Psoas muscle (tissue), 8 donors: ENCODE measurements at places on chromosomes 16 and 17.

- DNase-seq, result no peak
- no peaks in the 10 kb centered on the region for H3K27me3 ChIP-seq
- no peak overlapping the region for H3K27ac ChIP-seq
- H3K4me3 ChIP-seq, result no peak overlapping the region
- H3K4me1 ChIP-seq, result no peaks in the 10 kb centered on the region
Observed at GRCh38 chr16:88847654-88848053, 9.1 kb downstream of the GALNS start.

GRCh38 chr17:57966246-57966645 is 11.0 kb upstream of the CUEDC1 start:
- no peaks in the 10 kb centered on the region for H3K27me3 ChIP-seq
- no peak overlapping the region for H3K27ac ChIP-seq
- DNase-seq, result no peak
- no peaks in the 10 kb centered on the region for H3K36me3 ChIP-seq

DNA sequence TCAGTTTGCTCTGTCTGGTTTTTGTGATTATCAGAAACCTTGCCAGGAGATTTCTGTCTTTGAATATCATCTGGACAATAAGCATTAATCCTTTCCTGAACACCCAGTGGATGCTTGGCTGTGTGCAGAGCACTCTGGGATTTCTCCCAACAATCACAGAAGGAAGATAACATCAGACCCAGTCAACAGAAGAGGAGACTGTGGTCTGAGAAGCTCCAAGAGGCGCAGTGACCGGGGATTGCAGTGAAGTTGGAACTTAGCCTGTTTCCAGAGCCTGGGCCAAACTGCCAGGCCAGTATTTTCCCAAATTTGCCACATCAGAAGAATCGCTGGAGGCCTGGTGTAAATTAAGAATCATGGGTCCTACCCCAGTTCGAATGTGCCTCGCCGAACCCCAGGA is 264.7 kb downstream of the C16orf95 start:
- no peaks in the 10 kb centered on the region for H3K36me3 ChIP-seq
- H3K27me3 ChIP-seq, result no peaks in the 10 kb centered on the region
- no peak overlapping the region for H3K27ac ChIP-seq

GRCh38 chr17:46194393-46195216 is 1.4 kb upstream of the KANSL1 start:
- peaks cover 39% of the 10 kb centered on the region for H3K4me1 ChIP-seq
- DNase-seq, result no peak
- peak overlapping the region; percentile 98 for H3K27ac ChIP-seq
- H3K27me3 ChIP-seq, result no peaks in the 10 kb centered on the region
- H3K4me3 ChIP-seq, result peak overlapping the region; percentile 76

DNA sequence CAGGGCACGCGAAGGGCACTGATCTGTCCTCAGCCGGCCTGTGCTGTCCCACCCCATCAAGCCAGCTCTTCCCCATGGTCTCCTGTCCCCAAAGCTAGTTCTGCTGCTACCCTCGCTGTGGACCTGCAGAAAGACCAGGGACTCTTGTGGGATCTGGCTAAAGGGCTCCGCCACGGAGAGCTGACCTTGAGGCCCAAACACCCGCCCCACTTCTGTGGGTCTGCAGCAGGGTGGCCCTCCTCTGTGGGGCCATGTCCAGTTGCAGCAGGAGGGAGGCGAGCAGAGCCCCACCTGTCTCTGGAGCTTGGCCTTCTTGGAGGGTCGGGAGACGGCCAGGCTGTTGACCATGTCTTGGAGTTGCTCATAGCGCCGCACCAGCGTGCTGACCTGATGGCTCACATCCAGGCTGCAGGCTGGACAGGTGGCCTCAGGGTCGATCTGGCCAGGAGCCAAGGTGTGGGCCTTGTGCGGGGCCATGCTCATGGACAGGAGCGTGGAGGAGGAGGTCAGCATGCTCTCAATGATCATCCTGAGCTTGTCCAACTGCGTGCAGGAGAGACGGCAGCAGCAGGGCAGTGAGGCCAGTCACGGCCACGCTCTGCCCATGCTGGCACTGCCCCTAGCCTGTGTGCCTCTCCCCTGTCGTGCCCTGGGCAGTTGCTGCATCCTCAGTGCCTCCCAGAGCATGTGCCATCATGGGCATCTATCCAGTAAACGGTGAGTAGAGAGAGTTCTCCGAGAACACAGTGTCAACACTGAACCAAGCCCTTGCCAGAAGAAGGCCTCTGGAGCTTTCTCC is 16.6 kb downstream of the UBALD2 start:
- DNase-seq, result peak; percentile 40
- no peaks in the 10 kb centered on the region for H3K36me3 ChIP-seq
- no peak overlapping the region for H3K4me3 ChIP-seq
- peaks cover 13% of the 10 kb centered on the region for H3K4me1 ChIP-seq

GRCh38 chr17:63653050-63653449 is 30.8 kb downstream of the MAP3K3 start:
- H3K36me3 ChIP-seq, result peaks cover 68% of the 10 kb centered on the region
- H3K27ac ChIP-seq, result no peak overlapping the region
- DNase-seq, result no peak
- H3K27me3 ChIP-seq, result no peaks in the 10 kb centered on the region
- H3K4me3 ChIP-seq, result no peak overlapping the region
- H3K4me1 ChIP-seq, result no peaks in the 10 kb centered on the region

DNA sequence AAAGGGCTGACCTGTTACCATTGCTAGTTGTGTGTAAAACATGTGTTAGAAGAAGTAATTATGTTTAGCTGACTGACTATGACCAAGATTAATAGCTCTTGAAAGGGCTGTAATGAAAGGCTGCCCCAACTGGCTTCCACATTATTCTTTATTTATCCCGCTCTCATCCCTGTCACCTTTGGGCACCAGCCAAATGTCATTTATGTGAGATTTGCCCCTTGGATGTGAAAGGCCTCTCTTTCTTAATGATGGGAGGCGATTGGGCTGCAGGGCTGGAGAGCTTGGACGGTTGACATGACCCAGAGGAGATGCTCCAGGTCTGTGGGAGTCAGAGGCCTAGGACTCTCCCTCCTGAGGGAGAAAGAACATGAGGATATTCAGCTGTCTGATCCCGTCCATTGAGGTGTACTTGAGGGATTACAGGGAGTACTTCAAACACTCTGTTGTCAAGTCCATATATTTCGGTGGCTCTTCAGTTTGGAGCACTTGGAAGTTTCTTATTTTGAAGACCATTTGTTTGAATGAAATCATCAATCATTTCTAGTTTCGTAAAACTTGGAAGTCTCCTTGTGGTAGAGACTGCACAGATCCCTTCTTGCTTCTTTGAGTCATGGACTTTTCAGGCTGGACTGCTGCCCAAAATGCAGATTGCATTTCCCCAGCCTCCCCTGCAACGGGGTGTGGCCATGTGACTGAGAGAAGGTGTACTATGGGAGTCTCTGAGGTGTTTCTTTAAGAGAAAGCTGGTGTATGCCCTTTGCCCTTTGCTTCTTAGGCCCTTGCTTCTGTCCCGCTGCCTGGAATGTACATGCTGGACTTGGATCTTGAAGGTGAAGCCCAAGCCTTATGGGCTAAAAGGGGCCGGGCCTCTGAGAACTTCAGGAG is 51.3 kb downstream of the FTO start:
- peaks cover 19% of the 10 kb centered on the region for H3K4me1 ChIP-seq
- H3K36me3 ChIP-seq, result no peaks in the 10 kb centered on the region
- H3K27ac ChIP-seq, result no peak overlapping the region
- no peaks in the 10 kb centered on the region for H3K27me3 ChIP-seq
- no peak overlapping the region for H3K4me3 ChIP-seq
- DNase-seq, result peak; percentile 64

GRCh38 chr16:2331199-2331930 is 9.2 kb downstream of the ABCA3 start:
- H3K27ac ChIP-seq, result no peak overlapping the region
- DNase-seq, result no peak
- H3K4me3 ChIP-seq, result no peak overlapping the region

DNA sequence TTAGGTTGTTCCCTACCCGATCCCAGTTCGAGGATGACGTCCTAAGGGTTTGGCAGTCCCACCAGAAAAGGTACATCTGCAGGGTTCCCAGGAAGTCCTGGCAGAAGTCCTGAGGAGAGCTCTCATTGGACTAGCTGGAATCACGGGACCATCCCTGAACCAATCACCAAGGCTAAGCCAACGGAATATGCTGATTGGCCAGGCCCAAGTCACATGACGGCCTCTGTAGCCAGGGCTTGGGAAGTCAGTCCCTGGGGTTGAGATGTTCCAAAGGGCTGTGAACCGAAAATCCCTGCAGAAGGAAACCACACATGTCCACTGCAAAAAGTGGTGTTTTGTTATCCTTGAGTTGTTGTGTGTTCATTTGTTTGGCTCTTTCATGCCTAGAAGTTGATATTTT is 68.2 kb upstream of the ZNF423 start:
- no peaks in the 10 kb centered on the region for H3K27me3 ChIP-seq
- no peak for DNase-seq
- no peaks in the 10 kb centered on the region for H3K4me1 ChIP-seq
- no peaks in the 10 kb centered on the region for H3K36me3 ChIP-seq
- H3K27ac ChIP-seq, result no peak overlapping the region

- peak overlapping the region; percentile 59 for H3K27ac ChIP-seq
- H3K4me1 ChIP-seq, result peaks cover 16% of the 10 kb centered on the region
- H3K27me3 ChIP-seq, result peaks cover 7% of the 10 kb centered on the region
- H3K36me3 ChIP-seq, result no peaks in the 10 kb centered on the region
Observed at GRCh38 chr17:77738751-77739531, 219.6 kb upstream of the TNRC6C start.

- H3K4me3 ChIP-seq, result no peak overlapping the region
- H3K27me3 ChIP-seq, result no peaks in the 10 kb centered on the region
- H3K4me1 ChIP-seq, result peaks cover 31% of the 10 kb centered on the region
- H3K36me3 ChIP-seq, result no peaks in the 10 kb centered on the region
Observed at GRCh38 chr17:50918071-50918932, 52.1 kb upstream of the TOB1 start.
